CD4-positive, alpha-beta T cell treated with Interleukin-15 for 1 hour (primary cell): ENCODE measurements at places on chromosomes 1 and 21.
A peak's percentile ranks its signal among the peaks of the same experiment; 100 is the strongest.

DNA sequence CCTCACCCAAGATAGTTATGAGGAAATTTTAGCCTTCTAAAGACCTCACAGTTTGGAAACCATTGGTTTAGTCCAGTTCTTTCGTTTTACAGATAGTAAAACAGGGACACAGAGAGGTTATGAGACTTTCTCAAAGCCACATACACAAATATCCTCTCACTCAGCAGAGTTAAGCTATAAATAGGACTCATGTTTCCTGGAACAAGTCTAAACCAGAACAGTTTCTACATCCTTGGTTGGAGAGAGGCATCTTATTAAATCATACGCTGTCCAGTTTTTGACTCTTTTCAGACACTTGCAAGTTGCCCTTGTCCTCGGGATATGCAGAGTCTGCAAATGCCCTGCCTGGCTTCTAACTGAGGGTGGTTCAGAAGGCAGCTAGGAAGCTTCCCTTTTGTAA lies 462.1 kb upstream of the DEPDC1 start:
- DNase-seq = no peak

- DNase-seq = no peak
These were observed 636 bp upstream of the CAMK2N1 start for GRCh38 chr1:20486457-20487235.

- DNase-seq = no peak
These were observed 96.4 kb upstream of the PPP2R5A start for GRCh38 chr1:212188599-212189351.

GRCh38 chr1:228008391-228009115 lies 1.8 kb downstream of the WNT3A start:
- no peak for DNase-seq

GRCh38 chr1:222912730-222913129 lies 97.9 kb downstream of the DISP1 start:
- no peak for DNase-seq

GRCh38 chr1:44970317-44970716 lies 16.1 kb downstream of the EIF2B3 start:
- DNase-seq = no peak

GRCh38 chr21:32330784-32331311 lies 32.2 kb downstream of the MRAP start:
- no peak for DNase-seq

GRCh38 chr1:168088511-168089325 lies 48.0 kb downstream of the GPR161 start:
- no peak for DNase-seq

- no peak for DNase-seq
These were observed 28.9 kb downstream of the MATN1 start for GRCh38 chr1:30694280-30695175.

- DNase-seq = no peak
These were observed 273.2 kb downstream of the BACH1 start for GRCh38 chr21:29571949-29572348.

DNA sequence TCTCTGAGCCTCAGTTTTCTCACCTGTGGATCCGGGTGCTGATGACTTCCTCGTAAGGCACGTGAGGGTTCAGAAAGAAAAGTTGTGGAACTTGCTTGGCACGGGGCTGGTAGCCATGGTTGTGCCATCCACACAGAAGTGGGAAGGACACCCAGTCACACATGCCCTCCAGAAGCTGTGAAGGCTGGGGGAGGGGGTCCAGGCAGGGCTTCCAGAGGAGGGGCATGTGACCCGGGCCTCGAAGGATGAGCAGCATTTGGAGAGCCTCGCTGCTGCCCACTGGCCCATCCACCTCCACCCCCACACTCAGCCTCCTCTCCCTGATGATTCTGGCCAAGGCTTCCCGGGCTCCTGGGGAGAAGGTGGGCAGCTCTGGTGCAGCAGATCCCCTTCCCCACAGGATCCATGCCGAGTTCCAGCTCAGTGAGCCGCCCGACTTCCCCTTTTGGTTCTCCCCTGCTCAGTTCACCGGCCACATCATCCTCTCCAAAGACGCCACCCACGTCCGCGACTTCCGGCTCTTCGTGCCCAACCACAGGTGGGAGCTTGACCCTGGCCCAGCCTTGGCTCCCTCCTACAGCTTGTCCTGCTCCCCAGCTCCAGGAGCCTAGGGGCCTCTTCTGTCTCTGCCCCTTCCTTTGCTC lies 9.4 kb downstream of the SELENON start:
- DNase-seq = no peak

GRCh38 chr1:48023488-48023887 lies 26.3 kb upstream of the TRABD2B start:
- no peak for DNase-seq

GRCh38 chr1:24898152-24898908 lies 31.7 kb downstream of the RUNX3 start:
- peak; percentile 51 for DNase-seq

GRCh38 chr21:35398346-35398982 lies 349.4 kb upstream of the RUNX1 start:
- no peak for DNase-seq

GRCh38 chr21:31443736-31444521 lies 99.9 kb upstream of the TIAM1 start:
- DNase-seq = peak; percentile 23

GRCh38 chr1:228664399-228664914 lies 70.8 kb upstream of the RHOU start:
- DNase-seq = peak; percentile 63

DNA sequence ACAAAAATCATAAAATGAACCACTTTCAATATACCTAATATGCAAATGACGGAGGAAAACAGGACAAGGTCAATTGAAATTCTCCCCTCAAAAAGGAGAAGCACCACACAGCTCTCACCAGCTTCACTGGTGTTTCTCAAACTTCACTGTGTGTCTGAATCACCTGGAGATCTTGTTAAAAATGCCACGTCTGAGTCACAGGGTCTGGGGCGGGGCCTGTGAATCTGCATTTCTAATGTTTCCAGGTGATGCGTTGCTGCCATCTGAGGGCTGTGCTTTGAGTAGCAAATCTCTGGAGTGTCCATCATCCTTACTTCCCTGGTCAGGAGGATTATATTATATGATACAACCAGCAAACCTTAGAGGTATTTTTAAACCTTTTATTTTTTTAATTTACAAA lies 9.0 kb downstream of the CLDN19 start:
- DNase-seq = no peak

GRCh38 chr1:22472596-22472995 lies 20.9 kb downstream of the ZBTB40 start:
- no peak for DNase-seq

DNA sequence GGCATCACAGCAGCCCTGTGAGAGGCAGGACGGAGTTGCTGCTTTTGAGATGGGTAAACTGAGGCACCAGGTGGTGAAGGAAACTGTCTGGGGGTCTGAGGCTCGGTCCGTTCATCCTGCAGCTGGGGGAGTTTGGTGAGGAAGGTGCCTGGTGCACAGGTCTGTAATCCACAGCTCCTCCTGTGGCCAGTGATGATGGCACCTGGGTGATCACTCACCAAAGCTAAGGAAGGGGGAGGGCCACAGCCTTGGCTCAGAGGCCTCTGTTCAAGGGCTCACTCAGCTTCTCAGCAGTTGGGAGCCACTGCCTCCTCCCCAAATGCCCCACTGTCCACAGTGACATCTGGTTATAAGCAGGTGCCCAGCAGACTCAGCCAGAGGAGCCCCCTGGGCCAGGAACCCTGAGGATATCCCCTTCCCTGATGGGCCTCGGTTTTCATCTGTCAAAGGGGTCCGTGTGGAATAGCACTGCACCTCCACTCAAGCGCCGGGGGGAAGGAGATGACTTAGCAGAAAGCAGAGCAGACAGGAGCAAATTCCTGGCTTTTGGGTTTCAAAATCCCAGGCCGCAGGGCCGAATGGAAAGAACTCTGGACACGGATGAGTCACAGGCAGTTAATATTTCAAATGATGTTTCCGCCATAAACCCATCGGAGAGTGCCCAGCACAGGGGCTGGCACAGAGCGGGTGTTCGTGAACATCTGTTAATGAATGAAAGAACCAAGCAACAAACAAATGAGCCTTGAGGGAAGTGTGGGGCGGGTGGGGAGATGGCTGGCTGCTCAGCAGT lies 82.8 kb downstream of the DMRTB1 start:
- peak; percentile 6 for DNase-seq

GRCh38 chr21:44063151-44063912 lies 43.9 kb upstream of the PWP2 start:
- no peak for DNase-seq

- no peak for DNase-seq
These were observed 42.9 kb upstream of the IFFO2 start for GRCh38 chr1:18999359-18999758.
